Activated CD4-positive, alpha-beta T cell treated with anti-CD3 and anti-CD28 coated beads, Interleukin-2, amount 50 U/mL, for 24 hours (primary cell): ENCODE measurements at places on chromosomes 4 and X.

DNA sequence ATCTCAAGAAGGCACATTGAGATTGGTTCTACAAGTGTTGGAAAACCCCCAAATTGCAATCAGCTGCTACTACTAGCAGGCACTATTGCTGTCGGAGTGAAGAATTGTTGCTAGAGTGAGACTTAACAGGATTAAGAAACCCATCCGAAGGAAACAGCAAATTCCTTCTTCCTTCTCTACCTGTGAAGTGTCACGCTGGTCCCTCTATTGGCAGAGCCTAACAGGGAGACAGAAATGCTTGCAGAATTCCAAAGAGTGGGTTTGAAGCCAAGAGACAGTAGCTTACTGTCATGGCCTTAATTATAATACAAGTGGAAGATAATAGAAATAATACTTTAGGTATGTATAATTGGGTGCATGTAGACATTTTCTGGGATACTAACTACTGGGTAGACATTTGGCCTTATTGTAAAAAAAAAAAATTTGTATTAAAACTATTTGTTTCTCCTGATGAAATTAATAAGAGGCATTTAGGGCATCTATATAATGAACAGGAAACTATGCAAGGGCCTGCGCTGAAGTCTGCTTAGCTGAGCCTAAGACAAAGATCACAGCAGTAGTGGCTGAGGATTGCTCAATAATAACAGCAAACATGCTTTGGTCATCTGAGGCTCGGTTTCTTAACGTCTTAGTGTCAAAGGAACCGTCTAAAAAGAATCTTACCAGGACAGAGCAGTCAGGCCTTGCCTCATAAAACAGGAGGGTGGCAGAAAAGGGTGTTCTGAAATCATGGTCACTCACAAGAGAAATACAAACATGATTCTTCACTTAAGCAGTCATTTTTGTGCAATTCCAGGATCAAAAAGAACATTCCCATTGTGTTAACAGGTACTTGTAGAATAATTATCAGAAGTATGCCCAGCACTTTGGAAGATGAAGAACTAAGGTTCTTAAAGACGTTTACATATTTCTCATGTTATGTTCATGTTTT lies 40.8 kb downstream of the FAM241A start:
- no peak for DNase-seq

- DNase-seq: no peak
These were observed 380.7 kb downstream of the ADGRL3 start for GRCh38 chr4:61580721-61581377.

GRCh38 chrX:9948406-9948805 lies 18.8 kb upstream of the CLDN34 start:
- DNase-seq: no peak

DNA sequence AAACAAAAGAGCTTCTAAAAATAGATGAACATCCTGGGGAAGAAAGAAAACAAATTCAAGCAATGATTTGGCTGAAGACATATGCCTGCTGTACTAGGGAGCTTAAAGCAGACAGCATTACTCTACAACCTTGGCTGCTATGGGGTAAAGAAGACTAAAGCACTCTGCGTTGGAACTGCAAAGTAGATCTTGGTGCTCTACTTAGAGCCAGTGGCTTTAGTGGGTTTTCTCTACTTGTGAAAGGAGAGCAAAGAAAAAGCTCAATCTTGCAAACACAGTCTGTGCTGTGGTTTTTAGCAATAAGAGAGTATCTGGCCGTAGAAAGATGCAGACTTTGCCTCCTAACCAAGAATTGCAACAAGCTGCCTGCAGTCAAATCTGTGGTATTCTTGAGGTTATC lies 334.7 kb upstream of the NDST3 start:
- no peak for DNase-seq

DNA sequence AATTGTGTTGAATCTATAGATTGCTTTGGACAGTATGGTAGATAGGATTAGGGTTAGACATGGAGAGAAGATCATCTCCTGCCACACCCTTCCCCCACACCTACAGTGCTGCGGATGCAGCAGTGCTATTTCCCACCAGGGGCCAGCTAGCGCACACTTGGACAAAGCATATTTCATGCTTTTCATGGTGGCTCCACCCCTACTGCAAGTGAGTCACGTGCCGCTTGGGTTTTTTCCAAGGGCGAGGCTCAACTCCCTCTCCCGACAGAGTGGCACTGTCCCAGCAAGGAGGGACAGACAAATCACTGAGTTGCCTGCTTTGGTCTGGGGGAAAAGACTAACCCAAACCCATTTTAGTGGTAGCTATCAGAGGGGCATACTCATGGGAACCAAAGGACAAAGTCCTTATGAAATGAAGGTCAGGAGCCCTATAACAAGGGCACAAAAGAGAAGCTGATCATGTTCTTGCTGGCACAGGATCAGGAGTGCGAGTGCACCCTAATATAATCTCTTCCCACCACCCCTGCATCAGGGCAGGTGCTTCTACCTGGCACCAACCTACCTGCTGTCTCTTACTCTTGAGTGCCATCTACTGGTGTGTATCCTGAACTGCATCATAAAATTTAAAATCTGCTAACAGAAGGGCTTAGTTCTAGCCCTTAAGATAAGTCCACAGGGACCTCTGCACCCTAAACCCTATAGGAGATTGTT lies 55.1 kb upstream of the PGAM4 start:
- peak; percentile 10 for DNase-seq

- no peak for DNase-seq
These were observed 344.4 kb upstream of the ACTRT1 start for GRCh38 chrX:128396601-128397000.

- no peak for DNase-seq
These were observed 18.7 kb upstream of the FMR1NB start for GRCh38 chrX:147962476-147962875.

DNA sequence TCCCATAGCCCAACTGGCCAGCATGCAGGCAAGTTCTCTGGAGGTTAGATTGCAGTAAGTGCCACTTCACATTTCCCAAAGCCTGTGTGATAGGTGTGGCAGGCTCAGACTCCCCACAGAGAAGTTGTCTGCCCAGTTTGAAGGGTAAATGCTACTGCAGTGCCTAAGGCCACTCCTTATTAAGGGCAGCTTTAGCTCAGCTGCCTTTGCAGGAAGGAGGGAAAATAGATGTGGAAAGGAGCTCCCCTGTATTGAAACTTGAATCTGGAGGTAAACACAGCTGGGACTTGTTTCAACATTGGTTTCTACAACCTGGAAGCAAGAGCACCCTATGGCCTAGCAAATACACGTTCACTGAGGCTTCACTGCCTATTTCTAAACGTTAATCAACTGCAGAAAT lies 22.4 kb downstream of the NEXMIF start:
- no peak for DNase-seq

GRCh38 chr4:89305712-89306437 lies 1.7 kb downstream of the GPRIN3 start:
- no peak for DNase-seq

GRCh38 chr4:13142191-13142590 lies 341.9 kb downstream of the RAB28 start:
- no peak for DNase-seq

- no peak for DNase-seq
These were observed 33.0 kb downstream of the AFF1 start for GRCh38 chr4:86967798-86968197.

DNA sequence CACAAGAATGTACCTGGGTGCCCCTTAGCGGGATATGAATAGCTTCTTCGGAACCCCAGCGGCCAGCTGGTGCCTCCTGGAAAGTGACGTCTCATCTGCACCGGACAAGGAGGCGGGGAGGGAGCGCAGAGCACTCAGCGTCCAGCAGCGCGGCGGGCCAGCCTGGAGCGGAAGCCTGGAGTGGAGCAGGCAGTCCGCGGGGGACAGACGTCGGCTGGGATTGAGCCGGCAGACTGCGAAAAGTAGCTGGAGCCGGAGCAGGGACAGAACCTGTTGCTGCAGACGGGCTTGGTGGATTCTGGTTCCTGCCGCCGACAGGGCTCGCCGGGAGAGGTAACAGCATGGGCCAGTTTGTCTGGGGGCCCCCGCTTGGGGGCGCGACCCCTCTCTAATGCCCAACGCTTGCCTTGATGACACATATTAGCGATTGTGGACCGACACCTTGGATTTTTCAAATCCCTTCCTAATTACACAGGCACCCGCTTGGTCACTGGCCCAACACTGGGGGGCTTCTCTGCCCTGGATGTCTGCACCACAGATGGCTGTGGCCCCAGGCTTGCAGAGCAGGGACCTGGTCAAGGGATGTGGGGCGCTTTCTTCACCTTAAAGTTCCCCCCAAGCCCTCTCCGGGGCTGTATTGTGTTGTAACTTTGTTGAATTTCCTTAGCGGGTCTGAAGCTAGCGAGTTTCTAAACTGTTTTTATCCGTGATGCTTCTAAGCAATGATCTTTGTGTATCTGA lies at the start of gene NPFFR2:
Gene NPFFR2 (plus strand): TSS at position 133 of the 741 bp plus-strand sequence. CDS start 96,592 bp downstream, outside the sequence.
- no peak for DNase-seq

GRCh38 chrX:40845331-40845911 lies 110.1 kb upstream of the MED14 start:
- DNase-seq: no peak

DNA sequence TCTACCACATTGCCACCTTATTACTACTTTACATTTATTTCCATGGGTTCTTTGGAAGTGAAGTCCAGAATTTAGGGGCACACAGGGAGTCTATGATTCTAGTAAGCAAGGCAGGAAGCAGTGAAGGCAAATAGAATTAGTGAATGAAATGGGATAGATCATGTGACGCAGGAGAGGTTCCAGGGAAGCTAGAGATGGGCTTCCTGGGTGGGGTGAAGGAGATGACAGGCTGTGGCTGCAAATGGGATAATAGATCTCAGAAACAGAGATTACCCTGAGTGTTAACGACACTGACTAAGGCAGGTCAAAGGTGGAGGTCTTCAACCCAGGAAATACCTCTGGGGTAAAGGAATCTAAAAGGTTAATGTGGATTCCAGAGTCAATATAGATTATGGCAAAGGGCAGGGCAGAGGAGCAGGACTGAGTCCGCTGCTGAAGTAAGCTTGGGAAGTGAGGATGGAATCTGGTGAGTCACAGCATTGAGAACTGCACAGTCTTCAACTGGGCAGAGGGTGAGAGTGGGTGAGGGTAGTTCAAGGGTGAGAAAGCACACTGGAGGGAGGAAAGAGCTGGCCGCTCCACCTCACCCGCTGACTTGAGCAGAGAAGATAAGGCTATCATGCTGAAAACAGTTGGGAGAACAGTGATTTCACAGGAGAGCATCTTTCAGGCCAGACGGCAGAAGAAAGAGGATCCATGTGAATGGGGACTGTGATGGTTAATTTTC lies 70.8 kb downstream of the ANXA3 start:
- DNase-seq: no peak

- DNase-seq: no peak
These were observed 163.2 kb downstream of the ANK2 start for GRCh38 chr4:113212613-113213012.

GRCh38 chrX:11580789-11581188 lies 84.9 kb downstream of the ARHGAP6 start:
- no peak for DNase-seq

GRCh38 chr4:75172551-75172950 lies 239.6 kb downstream of the PARM1 start:
- no peak for DNase-seq

- no peak for DNase-seq
These were observed 108.9 kb downstream of the SORCS2 start for GRCh38 chr4:7301126-7301785.

DNA sequence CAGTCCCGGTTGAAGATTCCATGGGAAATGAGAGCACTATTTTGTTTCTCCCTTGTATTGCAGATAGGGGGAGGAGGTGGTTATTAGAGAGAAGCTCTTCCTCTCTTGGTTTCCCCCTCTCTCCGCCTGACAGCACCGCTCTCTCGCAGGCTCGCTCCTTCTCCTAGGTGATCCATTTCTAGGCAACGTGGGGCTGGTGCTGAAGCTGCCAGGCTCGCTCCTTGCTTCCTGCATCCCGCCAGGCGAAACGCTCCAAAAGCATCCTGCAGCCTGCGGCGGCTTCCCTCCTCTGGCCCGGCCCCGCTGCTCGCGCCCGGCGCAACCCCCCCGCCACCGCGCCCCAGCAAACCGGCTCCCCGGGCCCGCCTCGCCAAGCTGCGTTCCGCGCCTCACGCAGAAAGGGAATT lies at the start of gene GRID2:
Gene GRID2 (plus strand): TSS at position 346 of the 407 bp plus-strand sequence.
- DNase-seq: no peak

DNA sequence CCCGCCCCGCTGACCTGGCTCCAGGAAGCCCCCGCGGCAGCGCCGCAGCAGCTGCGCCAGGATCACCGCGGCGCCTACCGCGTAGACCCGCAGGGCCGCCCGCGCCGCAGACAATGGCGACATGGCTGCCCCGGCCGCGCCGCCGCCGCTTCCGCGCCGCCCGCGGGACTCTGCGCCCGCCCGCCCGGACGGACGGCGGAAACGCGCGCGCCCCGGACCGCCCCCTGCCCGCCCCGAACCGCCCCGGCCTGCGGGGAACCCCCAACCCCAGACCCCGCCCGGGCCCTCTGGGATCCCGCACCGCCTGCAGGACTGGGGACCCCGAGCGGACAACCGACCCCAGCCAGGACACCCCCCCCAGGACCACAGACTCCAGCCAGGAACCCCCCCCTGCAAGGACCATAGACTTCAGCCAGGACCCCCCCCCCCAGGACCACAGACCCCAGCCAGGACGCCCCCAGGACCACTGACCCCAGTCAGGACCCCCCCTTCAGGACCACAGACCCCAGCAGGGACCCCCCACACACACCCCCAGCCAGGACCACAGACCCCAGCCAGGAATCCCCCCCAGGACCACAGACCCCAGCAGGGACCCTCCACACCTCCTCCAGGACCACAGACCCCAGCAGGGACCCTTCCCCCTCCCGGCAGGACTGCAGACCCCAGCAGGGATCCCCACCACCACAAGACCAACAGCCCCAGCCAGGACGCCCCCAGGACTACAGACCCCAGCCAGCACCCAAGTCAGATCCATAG lies at the start of the genes DHRSX and ZBED1:
Gene DHRSX (minus strand): TSS at position 174 of the 756 bp plus-strand sequence. CDS start 51 bp downstream, at position 123.
Gene ZBED1 (minus strand): TSS at position 174 of the 756 bp plus-strand sequence. CDS start 10,257 bp downstream, outside the sequence.
- peak; percentile 26 for DNase-seq

DNA sequence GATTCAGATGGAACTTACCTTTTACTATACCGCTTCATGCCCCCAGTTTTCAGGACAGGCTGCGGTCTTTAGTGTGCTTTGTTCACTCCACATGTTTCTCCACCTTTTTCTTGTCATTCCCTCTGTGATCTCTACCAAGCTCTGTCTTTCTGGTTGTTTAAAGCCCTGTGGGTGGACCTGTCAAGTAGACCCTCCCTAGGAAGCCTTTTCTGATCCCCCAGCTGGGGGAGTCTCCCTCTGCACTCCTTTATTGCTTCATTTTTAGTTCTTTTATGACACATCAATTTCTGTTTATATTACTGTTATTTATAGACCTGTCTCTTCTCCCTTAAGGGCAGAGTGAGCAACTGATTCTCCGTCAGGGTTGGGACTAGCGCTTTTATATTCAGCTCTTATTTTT lies 150.2 kb downstream of the C4orf33 start:
- no peak for DNase-seq

GRCh38 chrX:50099331-50099730 lies 101.5 kb downstream of the AKAP4 start:
- DNase-seq: no peak

GRCh38 chrX:114038358-114038757 lies 545.5 kb upstream of the HTR2C start:
- no peak for DNase-seq

DNA sequence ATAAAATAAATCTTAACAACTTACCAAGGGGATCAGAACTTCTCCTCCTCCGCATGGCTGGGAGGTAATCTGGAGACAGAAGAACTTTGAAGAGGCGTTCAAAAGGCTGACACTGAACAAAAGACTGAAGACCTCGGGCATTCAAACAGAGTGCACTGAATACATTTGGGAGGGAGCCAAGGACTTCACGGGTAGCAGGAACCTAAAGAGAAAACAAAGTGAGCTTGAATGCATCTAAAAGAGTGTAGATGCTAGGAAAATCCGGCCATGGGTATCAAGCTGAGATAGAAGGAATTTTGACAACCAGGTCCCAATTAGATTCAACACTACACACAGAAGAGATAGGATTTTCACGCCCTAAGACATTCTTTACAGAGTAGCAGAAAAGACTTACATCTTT lies 69.6 kb downstream of the HUWE1 start:
- no peak for DNase-seq

- no peak for DNase-seq
These were observed 82.2 kb downstream of the EFHC2 start for GRCh38 chrX:44261286-44261685.
